ENCODE measurements at places on chromosomes 2 and 18.

DNA sequence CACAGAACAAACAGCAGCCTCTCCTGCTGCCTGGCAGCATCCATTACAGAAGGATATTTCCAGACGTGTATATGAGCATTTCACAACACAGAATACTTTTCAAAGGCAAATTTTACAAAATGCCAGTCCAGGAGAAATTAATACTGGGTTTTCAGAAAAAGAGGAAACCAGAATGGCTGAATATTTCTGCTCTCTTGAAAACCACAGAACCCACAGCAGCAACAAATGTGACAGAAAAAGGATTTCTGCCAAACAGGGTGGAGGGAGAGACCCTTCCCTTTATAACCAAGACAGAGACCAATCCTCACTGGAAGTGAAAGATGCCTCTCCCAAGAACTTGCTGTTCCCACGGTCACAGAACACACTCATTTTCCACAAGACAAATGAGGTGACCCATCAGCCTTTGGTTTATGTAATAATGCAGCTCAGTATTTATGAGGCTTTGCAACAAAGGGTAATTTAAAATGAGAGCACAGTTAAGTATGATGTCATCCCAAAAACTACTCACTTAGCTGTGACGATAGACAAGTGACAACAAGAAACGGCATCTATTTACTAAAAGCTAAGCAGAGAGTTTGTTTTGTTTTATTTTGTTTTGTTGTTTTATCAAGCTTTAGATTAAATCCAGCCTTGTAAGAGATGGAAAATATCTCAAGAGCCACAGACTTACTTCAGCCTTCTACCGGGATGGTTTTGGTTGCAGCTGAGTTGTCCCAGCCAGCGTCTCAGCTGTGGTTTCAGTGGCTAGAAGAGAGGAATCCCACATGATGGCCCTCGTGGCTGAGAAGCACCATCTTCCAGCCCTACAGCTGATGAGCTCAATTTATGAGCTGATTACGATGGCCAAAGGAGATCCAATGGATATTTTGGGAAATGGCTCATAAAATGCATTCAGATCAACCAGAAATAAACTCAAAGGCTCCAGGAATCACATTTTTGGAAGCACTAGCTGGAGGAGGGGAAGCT lies 249.3 kb upstream of the AGAP1 start:
- DNase-seq: peak; percentile 71

DNA sequence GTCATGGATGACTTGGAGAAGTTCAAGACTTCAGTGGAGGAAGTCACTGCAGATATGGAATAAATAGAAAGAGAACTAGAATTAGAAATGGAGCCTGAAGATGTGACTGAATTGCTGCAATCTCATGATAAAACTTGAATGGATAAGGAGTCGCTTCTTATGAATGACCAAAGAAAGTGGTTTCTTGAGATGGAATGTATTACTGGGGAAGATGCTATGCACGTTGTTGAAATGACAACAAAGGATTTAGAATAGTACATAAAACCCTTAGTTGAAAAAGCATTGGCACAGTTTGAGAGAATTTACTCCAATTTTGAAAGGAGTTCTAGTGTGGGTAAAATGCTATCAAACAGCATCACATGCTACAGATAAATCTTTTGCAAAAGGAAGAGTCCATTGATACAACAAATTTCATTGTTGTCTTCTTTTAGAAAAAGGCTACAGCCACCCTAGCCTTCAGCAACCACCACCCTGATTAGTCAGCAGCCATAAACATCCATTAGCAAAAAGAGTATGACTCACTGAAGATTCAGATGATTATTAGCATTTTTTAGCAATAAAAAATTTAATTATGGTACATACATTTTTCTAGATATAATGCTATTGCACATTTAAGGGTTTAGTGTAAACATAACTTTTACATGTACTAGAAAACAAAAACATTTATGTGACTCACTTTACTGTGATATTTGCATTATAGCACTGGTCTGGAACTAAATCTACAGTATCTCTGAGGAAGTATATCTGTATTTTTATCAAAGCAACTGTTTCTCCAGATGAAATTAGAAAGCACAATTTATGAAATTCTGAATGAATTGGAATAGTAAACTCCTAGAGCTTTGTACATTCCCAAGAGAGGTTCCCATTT lies 110.5 kb upstream of the TACR1 start:
- peak; percentile 89 for DNase-seq

GRCh38 chr2:240348522-240348921 lies 86.9 kb upstream of the GPC1 start:
- no peak for DNase-seq

- DNase-seq: peak; percentile 5
These were observed 42.2 kb upstream of the TPO start for GRCh38 chr2:1371082-1371481.

GRCh38 chr2:196413821-196414274 lies 225.7 kb upstream of the CCDC150 start:
- no peak for DNase-seq

DNA sequence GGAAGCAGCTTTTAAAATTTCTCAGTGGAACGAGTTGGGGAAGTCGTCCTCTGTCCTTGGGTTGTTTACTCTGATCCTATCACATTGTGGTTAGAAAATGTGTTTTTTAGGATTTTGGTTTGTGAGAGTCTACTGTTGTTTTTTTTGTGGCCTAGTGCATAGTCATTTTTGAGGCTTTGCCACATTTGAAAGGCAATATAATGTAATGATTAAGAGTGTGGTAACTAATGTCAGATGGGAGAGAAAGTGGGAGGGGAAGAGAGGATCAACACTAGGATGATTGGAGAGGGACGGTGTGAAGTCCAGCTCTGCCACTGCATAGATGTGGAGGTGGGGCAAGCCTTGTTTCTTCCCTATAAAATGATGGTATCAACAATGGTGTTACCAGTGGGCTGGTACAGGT lies 8.5 kb downstream of the SP140L start:
- DNase-seq: no peak

DNA sequence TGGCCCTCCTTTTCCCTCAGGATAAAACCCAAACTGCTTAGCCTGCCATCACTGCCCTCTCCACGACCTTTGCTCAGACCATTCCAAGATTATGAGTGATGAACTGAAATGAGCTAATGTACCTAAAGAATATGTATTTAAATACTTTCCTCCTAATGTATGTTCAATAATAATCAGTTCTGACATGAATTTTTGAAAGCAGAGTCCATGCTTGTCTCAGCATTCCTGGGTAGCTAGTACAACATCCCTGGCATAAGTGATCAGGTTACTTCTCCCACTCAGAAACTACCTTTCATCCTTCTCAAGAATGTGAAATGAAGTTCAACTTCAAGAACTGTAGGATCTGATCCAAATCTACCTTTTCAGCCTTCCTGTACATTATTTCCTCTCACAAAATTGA lies 103.6 kb downstream of the UNC80 start:
- no peak for DNase-seq

- no peak for DNase-seq
These were observed 45.0 kb downstream of the NBEAL1 start for GRCh38 chr2:203059567-203060240.

DNA sequence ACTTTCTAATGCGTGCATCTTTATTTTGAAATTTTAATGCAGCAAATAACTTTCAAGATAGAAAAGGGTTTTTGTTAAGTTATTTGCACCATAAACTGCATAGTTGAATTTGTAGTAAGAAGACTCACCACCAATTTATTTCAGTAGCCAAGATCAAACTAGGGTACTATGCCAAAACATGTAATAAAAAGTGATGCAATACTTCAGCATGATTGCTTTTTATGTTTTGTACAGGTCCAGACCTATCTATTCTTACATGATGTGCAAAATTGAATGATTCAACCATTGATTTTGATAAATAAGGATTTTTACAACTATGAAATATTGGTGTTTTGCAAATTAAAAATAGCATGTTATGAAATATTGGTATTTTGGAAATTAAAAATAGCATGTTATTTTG lies 26.7 kb downstream of the AGPS start:
- no peak for DNase-seq

DNA sequence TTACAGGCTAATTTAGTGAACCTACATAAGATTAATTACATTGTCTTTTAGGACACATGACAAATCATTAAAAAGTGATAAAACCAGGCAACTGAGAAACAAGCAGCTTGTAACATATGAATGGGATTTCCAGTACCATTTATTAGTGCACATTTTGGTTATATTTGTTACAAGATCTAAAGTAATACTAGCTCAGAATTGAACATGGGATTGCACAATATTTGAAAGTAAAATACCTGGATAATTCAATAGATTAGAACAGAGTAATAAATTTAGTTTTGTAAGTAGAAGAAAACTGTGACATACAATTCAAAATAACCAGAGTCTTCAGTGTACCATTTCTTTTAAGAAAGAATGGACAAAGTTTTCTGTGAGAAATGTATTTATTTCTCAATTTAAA lies 1400.7 kb upstream of the ACVR2A start:
- no peak for DNase-seq

GRCh38 chr2:204279819-204280218 lies 265.5 kb upstream of the PARD3B start:
- no peak for DNase-seq

DNA sequence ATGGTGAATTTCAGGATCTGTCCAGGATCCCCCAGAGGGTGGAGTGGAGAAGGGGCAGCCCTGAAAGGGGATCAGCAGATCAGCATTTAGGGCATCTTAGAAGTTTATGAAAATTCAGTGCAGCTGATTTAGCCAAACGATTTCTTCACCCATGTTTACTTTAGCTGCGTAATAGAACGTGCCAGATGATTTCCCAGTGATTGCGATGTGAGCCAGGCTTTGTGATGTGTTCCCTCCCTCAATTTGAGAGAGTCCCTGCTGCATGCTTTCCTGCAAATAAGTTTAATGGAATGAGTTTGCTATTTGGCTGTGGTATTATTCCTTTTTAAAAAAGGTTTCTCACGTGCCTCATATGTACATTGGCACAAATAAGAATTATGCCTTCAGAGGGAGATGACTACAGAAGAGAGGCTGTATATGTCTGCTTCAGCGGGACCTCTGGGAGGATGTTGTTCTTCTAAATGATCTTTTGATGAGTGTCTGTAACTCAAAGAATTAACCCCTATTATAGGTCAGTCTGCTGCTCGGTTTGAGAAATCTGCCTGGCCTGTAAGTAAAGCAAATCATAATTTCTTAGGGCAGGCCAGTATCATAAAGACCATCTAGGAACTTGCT lies 111.9 kb downstream of the MRO start:
- DNase-seq: no peak

DNA sequence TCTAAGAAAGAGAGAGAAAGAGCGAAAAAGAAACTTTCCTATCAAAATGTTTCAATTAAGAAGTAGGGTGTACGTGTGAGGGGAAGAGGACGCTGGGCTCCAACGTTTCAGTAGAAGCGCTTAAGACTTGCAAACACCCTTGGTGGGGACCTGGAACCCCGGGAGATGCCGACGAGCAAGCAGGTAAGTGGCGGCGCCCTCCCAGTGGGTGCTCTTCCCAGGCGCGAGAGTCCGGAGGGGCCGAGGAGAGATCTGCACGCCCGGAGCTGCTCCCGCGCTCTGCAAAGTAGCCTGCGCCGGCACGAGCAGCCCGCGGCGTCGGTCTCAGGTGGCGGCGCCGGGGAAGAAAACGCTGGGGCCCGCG lies 678 bp upstream of the OTX1 start:
- DNase-seq: no peak

- no peak for DNase-seq
These were observed 238.5 kb upstream of the FBXO11 start for GRCh38 chr2:48144777-48145176.

DNA sequence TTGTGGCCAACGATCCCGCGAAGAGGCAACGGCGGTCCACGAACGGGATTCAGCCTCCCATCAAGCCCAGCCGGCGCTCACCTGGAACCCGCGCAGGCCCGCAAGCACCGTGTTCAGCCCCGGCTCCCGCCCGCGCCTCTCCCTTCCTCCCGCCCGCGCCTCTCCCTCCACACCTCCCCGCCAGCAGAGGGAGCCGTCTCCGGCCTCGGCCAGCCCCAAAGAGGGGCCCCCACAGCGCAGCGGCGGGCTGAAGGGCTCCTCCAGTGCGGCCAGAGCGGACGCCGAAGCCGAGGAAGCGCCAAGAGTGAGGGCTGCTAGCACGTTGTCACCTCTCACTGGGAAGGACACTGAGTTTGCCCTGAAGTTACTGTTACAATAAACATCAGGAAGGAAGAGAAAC lies 55.3 kb upstream of the LAPTM4A start:
- no peak for DNase-seq

DNA sequence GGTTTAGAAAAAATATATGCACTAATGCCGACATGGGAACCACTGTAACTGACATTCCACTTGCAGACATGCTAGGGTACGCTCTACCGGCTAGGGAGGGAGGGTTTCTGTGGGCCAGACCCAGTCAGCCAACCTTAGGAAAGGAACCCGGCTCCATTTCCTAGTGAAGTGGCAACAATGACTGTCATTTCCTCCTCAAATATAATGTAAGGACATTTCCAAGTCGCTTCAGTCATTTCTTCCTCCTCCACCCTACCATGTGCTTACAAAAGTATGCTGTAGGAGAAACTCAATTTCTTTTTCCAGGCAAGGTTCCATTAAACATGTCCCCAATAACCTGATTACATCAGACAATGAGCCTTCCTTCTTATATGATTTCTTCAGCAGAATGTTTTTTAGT lies 64.3 kb upstream of the PSMD14 start:
- DNase-seq: no peak

- no peak for DNase-seq
These were observed 121.3 kb downstream of the NDUFA10 start for GRCh38 chr2:239903803-239904202.

- DNase-seq: no peak
These were observed 246.8 kb upstream of the RASGRP3 start for GRCh38 chr2:33229646-33230045.

- DNase-seq: no peak
These were observed 117.4 kb downstream of the LRATD1 start for GRCh38 chr2:14749884-14750283.

DNA sequence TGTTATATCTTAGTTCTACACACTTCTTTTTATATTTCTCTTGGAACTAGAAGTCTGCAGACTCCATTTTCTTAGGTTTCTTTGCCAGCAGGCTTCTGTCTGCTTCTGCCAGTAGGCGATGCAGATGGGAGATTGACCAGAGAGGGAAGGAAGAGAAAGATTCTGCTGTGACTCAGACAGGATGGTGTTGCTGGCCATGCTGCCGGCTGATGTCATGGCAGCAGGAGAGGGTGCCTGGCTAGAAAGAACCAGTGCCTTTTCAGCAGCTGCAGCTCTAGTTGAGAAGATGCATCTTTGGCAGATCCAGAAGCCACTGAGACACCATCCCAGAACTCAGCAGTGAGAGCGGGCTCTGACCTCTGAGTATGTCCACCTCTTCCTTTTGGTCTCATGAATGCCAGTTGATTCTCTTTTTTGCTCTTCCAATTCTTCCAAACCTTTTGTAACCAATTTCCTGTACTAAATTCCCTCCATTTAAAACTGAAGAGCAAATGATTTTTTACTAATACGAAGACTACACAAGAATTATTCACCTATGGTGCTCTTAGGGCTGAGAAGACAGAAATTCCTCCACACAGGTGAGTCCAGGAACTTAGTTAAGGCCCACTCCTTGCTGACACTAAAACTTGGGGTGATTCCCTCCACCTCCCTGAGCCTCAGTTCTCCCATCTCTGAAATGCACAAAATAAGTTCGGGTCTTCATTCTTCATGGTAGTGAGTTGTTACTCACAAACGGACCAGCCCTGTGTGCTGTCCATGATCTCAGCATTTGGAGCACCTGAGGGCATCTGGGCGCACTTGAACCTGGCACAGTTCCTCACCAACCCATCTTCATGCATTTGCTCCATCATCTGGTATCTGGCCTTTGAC lies 200.7 kb downstream of the MYCN start:
- no peak for DNase-seq

- DNase-seq: no peak
These were observed 120.7 kb upstream of the PXDN start for GRCh38 chr2:1864981-1865421.

- no peak for DNase-seq
These were observed 17.5 kb downstream of the C18orf63 start for GRCh38 chr18:74333091-74333490.
